Activated T-helper 9 cell treated with anti-CD3 and anti-CD28 coated beads, Interleukin-2, amount 50 U/mL, for 16 hours (primary cell): ENCODE measurements at places on chromosomes 2 and 18.

- no peak for DNase-seq
Observed at GRCh38 chr18:42429196-42429595, 474.2 kb downstream of the PIK3C3 start.

DNA sequence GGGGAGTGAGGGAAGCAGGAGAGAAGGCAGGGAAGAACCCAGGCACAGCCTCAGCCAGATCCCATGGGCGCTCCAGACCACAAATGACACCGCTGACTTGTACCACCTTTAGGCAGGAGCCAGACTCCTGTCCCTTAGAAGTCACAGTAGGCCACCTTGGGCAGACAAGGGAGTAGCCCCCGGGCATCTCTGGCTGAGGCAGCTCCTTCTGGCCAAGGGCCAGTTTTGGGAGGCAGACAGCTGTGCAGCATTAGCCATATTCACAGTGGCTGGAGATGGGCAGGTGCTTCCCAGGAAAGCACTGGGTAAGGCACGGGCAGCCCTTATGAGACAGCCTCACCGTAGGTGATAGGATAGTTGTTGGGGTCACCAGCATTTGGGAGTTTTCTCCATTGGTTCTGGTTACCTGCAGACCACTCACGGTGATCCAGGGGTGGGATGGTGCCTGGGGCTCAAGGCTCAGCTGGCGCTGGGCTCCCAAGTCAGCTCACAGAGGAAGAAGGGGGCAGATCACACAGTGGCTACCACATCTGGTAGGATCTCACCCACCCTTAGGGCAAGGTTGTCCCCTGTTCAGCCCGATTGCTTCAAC is 2.1 kb downstream of the ASTL start:
- DNase-seq, result no peak

DNA sequence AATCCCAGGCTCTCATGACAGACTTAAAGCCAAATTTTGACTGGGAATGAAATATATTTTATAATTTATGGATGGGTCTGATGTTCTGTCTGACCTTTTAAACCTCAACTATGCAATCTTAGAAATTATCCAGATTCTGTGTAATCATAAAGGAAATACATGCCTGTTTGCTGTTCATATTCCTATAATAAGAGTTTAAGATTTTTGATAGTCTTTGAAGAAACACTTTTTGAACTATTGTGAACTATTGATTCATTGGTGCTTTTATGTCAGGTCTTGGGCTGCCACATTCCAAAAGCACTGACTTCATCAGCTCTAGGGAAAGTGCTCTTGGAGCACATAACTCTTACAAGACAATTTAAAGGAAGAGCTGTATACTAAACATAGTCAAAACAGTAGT is 64.2 kb downstream of the CCDC150 start:
- no peak for DNase-seq

GRCh38 chr2:44940049-44940494 is 1.4 kb upstream of the SIX3 start:
- DNase-seq, result no peak

- DNase-seq, result no peak
Observed at GRCh38 chr2:126908721-126909177, 10.1 kb downstream of the TEX51 start.

DNA sequence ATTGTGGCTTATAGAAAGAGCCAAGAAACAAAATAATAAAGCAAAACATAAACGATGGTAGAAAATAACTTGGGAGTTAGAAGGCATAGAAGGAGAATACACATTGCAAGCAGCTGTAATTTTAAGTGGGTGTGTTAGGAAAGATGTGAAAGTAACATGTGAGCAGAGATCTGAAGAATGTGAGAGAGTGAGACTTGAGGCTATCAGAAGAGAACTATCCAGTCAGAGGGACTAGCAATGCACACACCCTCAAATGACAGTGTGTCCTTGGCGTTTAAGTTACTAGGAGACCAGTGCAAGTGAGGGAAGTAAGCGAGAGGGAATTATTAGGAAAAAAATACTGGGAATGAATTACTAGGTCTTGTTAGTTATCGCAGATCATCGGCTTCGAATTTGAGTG is 304.9 kb downstream of the DSEL start:
- no peak for DNase-seq

- no peak for DNase-seq
Observed at GRCh38 chr2:240963868-240964703, 34.3 kb upstream of the SNED1 start.

DNA sequence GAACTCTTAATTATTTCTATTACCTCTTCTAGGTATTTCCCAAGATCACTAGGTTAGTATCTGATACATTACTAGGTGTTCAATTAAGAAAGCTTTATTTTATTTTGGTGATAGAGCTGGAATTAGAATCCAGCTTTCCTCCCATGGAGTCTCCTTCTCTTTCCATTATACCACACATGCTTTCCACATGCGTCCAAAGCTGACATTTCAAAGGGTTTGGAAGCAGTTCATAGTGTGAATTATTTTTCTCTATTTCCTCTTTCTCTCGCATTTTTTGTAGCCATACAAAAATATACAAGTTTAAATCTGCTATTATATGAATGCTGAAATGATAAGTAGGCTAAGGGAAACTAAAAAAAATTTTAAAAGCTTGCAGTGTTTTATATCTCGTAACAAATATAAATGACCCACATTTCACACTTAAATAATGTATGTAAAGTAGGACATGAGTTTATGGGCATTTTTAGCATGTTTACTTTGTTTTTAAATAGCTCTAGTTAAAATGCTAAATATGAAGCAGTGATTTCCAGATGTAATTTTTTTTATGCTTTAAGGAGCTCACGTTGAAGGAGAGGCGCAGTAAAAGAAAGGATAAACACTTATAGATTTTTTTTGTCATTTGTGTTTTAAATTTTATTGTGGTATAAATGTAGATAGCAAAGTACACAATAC is 20.1 kb downstream of the ZC3H6 start:
- DNase-seq, result no peak

DNA sequence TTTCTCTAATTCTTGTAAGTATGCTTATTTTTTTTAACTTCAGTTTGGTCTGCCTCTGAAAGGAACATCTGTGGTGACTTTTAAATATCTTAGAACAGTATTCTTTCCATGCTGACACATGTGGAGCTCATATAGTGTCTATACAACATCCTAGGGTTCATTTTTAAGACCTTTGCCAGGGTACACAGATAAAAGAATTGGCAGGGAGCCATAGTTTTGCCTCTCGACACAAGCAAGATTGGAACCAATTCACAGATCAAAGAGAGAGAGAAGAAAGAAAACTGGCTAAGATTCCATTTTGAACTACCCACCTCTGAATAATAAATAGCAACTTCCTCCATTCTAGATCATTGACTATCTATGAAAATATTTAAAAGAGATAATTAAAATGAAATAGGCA is 142.7 kb upstream of the ST6GAL2 start:
- no peak for DNase-seq

DNA sequence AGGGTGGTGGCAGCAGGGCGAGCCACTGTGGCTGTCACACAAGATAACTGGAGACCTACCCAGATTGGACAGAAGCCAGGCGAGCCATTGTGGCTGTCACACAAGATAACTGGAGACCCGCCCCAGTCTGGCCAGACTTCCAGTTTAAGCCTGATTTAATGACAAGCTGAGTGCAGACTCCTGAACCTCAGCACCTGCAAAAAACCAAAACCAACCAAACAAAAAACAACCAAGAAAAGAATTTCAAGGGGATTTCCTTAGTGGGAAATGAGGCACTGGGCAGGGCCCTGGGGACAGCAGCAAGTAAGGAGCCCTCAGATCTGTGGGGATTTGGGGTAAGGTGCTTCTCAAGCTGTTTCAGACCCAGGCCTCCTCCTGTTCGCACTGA is 95.2 kb upstream of the BOD1L2 start:
- DNase-seq, result no peak

DNA sequence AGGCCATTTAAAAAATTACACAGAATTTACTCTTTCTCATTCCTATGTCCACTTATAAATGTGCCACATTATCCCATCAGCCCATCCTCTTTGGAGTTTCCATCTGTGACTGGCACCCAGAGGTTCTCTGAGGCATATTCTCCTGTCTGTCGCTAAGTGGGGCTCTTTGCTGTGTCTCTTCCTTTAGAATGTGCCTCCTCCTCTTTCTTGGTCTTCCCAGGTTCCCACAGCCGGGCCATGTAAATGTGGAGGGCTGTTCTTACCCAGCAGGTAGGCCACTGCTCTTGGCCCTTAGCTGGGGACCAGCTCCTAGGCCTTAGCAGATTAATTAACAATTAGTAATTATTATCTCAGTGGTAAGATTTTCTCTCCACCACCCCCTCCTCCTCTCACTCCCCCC is 167.0 kb downstream of the INSIG2 start:
- DNase-seq, result no peak

- DNase-seq, result no peak
Observed at GRCh38 chr2:241177526-241178334, 10.7 kb upstream of the ANO7 start.

- no peak for DNase-seq
Observed at GRCh38 chr18:11500153-11501122, 109.0 kb upstream of the SLC35G4 start.

DNA sequence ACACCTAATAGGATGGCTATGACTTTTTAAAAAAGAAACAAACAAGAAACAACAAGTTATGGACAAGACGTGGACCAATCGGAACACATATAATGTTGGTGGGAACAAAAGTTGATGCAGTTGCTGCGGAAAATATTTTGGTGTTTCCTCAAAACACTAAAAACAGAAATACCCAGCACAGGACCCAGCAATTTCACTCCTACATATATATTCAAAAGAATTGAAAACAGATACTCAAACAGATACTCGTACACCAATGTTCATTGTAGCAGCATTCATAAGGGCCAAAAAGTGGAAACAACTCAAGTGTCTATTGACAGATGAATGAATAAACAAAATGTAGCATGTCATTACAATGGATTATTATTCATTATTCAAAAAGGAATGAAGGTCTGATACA is 12.1 kb downstream of the CCDC141 start:
- DNase-seq, result no peak

DNA sequence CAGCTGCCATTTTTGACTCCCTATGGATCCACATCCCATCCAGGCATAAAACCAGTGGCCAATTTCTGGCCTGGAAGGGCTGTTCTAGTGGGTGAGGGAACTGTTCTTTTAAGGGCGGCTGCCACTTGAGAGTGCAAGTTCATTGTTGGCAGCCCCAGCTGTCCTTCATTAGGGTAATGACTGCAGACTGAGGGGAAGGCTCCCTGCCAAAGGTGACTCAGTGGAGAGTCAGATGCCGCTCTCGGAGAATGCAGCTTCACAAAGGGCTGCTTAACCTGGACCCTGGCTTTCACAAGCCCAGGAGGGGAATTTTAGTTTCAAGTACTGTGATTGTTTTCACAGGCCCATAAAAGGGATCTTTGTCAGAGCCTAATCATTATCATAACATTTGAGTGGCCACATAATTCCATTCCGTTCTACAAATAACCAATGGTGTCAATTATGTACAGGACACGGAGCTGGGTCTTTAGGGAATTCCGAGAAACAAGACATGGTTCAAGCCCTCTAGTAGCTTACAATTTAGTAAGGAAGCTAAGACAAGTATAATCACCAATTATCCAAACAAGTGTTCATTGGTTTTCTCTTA is 235.7 kb downstream of the CDCA7 start:
- no peak for DNase-seq

DNA sequence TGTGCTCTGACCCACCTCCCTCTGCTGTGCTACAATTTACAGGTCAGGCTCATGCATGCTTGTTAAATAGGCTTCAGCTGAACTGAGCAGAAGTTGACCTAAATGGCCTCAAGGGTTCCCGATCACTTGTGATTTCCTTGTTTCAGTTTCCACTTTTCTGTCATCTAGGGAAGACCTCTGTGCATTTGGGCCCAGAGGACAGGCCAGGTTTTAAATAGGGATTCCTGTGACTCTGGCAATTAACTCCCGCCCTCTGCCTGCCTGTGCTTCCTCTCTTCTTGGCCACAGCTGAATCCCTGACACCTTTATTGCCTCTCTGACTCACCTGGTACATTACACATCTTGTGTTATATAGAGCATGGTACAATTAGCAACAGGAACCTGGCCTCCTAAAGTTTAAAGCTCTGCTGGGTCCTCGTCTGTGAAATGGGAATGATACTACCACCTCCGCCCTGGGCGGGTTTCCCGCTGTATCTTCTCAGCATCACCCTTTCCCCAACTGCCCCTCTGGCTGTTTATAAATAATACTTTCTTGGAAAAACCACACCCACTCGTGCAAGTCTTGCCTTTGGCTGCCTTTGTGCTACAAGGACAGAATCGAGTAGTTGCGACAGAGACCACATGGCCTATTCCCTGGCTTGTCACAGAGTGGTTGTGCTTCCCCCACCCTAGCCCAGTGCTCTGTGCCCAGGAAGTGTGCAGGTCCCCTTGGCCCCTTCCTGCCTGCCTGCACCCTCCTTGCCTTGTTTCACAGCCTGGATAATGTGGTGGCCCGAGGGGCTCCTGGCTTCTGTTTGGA is 7.9 kb downstream of the CABLES1 start:
- no peak for DNase-seq

- DNase-seq, result no peak
Observed at GRCh38 chr2:30666266-30666874, 140.9 kb downstream of the CAPN13 start.

DNA sequence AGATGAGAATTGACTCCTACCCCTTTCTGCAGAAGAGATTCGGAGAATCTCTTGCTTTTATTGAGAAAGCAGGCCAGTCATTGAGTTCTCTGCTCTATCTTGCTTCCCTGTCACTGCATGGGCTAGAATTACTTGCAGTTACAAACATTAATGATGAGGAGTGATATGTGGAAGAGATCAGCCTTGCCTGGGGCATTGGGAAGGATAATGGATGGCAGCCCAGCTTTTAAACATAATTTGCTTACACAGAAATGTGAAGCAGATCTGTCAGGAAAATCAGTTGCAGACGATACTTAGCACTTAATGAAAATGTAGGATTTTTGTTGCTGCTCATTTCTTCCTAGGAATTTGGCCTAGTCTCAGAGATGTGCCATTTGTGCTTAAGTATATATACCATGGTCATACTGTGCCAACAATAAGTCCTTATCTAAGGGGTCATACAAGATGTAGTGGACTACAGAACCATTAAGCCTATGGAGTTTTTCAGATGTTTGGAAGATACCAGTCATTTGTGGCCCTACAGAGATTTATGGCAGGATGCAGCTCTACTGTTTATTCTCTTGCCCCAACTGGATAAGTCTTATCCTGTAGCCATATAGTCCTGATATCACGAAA is 92.7 kb downstream of the XRCC5 start:
- no peak for DNase-seq

DNA sequence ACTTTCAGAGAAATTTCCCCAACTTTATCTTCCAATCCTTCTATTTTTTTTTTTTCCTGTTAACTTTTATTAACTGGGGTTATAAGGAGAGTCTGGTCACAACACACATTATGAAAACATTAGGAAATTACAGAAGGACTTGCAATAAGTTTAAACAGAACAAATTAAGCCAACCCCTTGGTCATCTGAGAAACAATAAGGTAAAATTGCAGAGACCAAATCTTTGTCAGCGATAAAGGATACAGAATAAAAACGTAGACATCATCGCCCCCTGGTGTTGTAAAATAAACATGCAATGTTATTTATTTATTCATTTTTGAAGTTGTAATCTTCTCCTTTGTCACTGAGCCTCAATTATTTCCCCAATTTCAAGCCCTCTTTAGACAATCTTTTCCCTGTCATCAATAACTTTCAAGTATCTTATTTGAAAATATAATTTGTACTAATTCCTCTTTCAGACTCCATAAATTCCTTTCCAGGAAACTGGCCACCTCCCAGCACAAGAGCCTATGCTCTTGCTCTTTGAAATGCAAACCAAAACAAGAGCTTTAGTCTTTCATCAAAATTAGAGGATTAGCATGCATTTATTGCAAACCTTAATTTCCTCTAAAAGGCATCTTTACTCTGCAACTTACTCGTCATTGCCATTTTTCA is 19.5 kb downstream of the G6PC2 start:
- DNase-seq, result no peak

- DNase-seq, result no peak
Observed at GRCh38 chr2:33372940-33373553, 103.4 kb upstream of the RASGRP3 start.

- DNase-seq, result no peak
Observed at GRCh38 chr2:136211701-136212100, 93.8 kb upstream of the CXCR4 start.
